A549 treated with RU486 at 1 μM for 4 hours (cell line): ENCODE measurements at places on chromosomes 1 and 21. TPM values are rescaled to one million over a fixed set of nuclear protein-coding genes. Genes with fewer than 3 reads are reported as not detected.

The MMP23B gene
- total RNA-seq, result 0.48 to 1.1 TPM (median 0.51 TPM) in 4 of 5 replicates, not detected in the other

The DNM3 gene
- 0.62 to 1.1 TPM (median 0.72 TPM) in 5 replicates for total RNA-seq

The FAM151A gene
- total RNA-seq, result not detected in 5 replicates

The CLCA1 gene
- 0.06 TPM in 1 of 5 replicates, not detected in the others for total RNA-seq

The ROR1 gene
- 8.0 to 12.9 TPM (median 10.7 TPM) in 5 replicates for total RNA-seq

The AGT gene
- 0.06 to 0.21 TPM (median 0.14 TPM) in 4 of 5 replicates, not detected in the other for total RNA-seq

The HLX gene
- 5.1 to 5.7 TPM (median 5.5 TPM) in 5 replicates for total RNA-seq

The DDX59 gene
- total RNA-seq, result 12.0 to 18.3 TPM (median 13.8 TPM) in 5 replicates

The STIL gene
- 8.0 to 11.0 TPM (median 10.6 TPM) in 5 replicates for total RNA-seq

The GJC2 gene
- total RNA-seq, result 0.21 to 0.48 TPM (median 0.39 TPM) in 5 replicates

The MPZ gene
- total RNA-seq, result 0.17 to 0.35 TPM (median 0.30 TPM) in 5 replicates

The TFAP2E gene
- 0.19 to 1.1 TPM (median 0.44 TPM) in 5 replicates for total RNA-seq

The S100A1 gene
- total RNA-seq, result 0.48 to 1.1 TPM (median 0.76 TPM) in 4 of 5 replicates, not detected in the other

The GPX7 gene
- 0.10 TPM in 1 of 5 replicates, not detected in the others for total RNA-seq

The NTNG1 gene
- total RNA-seq, result not detected in 5 replicates

The OR2L3 gene
- total RNA-seq, result not detected in 5 replicates

The RUNX3 gene
- 4.8 to 8.2 TPM (median 6.8 TPM) in 5 replicates for total RNA-seq

The UBXN10 gene
- total RNA-seq, result not detected in 5 replicates

The SAMSN1 gene
- total RNA-seq, result not detected in 5 replicates
